ENCODE measurements at places on chromosomes 1 and 21.

DNA sequence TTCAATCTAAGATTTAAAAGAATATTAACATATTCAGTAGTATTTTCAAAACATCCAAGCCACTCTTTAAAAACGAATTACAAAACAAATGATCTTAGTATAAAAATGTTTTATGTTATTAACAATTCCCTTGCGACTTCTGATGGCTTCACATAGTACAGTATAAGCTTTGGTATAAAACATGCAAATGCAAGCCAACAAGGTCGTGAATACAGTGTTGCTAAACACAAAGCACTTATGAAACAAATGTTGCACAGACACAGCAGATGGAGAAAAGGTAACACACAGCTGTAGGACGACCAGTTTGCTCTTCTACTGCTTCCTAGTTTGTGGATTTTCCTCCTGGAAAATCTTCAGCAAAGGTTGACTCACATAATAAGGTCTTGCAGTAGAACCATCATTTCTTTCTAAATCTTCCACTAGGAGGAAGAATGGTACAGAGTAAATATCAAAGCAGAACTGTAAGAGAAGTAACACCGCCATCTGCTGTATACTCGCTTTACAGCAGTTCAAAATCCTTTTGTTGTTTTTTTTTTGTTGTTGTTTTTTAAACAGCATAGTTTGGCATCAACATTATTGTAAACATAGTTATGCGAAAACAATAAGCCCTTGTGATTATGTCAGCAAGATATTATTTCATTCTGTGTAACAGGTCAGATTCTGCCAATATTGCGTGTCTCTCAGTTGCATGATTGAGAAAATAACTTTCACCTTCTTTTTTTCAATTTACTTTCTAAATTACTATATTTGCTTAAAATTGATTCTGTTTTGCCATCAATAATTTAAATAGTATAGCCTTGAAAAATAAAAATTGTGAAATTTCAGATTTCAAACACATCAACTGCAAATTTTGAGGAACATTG, 69.5 kb downstream of the LHX8 start:
- DNase-seq, result peak; percentile 61

DNA sequence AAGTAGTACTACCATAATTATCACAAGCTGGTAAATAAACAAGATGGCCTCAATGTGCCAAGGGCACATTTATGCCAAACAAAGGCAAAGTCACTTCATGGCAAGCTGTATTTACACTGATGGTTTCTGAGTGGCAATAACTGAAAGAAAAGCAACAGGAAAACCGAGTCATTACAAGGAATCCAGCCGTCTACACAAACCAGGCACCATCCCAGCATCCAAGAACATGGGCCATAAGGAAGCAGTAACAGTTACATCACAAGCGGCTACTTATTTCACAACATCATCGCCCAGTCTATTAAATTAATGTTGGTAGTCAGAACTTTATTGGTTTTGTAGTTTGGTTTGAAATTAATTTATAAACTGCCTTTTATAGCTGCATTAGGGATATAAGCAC, 214.2 kb downstream of the RERE start:
- DNase-seq, result no peak

- DNase-seq, result no peak
Observed at GRCh38 chr21:31117128-31117916, 79.0 kb upstream of the KRTAP19-8 start.

- no peak for DNase-seq
Observed at GRCh38 chr1:8870616-8871538, 7.6 kb downstream of the ENO1 start.

DNA sequence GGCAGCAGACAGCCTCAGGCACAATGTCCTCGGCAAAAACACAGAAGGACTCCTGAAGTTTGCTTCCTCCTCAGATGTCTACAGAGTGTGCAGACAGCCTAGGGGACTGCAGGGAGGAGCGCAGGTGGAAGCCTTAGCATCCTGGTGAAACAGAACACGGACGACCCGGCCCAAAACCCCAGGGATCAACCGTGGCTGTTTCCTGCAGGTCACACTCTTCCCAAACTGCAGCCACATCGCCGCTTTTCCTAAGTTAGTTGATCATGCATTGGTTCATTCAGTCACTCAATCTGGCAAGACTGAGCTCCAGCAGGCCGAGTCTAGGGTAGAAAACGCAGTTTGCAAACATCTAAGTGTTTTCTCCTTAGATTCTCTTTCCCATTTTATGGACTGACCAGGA, 33.4 kb downstream of the FHAD1 start:
- DNase-seq, result no peak

GRCh38 chr21:45973475-45974072, 8.0 kb upstream of the COL6A1 start:
- DNase-seq, result peak; percentile 78

GRCh38 chr1:29672416-29673227, 436.3 kb downstream of the PTPRU start:
- DNase-seq, result no peak

GRCh38 chr1:67491280-67491679, 61.1 kb upstream of the SERBP1 start:
- no peak for DNase-seq

DNA sequence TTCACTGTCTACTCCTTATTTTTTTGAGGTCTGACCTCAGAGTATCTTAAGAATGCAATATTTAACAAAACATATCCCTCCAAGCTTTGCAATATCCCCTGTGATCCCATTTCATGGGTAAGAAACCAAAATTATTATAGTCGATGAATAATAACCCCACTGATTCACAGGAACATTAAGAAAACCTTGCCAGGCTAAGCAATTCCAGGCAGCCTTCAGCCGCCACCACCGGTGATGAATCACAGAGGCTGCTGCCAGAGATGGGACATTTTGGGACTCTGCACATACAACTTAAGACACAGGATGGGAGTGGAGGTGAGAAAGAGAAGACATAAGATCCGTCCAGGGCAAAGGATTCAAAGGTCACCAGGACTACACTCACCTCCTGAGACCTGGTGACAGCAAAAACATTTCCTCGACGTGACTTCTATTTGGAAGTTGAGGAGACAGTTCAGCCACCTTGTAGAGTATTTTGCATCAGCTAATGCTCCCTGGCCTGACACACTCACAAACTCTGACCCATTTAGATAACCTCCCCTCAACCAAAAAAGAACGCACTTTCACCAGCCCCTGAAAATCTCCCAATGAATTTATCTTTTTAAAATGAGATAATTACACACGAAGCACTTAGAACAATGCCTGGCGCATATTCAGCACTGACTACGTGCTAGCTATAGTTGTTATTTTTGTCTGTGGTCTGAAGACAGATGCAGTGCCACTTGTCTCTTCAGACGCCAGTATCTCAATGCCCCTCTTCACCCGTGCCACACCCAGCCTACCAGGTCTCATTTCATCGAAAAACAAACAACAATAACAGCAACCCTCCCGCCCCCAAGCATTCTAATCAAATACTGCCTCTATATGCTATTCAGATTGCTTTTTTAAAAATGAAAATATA, 17.8 kb upstream of the OVAAL start:
- DNase-seq, result no peak

- peak; percentile 47 for DNase-seq
Observed at GRCh38 chr21:42308161-42308913, 6.9 kb downstream of the TFF3 start.

DNA sequence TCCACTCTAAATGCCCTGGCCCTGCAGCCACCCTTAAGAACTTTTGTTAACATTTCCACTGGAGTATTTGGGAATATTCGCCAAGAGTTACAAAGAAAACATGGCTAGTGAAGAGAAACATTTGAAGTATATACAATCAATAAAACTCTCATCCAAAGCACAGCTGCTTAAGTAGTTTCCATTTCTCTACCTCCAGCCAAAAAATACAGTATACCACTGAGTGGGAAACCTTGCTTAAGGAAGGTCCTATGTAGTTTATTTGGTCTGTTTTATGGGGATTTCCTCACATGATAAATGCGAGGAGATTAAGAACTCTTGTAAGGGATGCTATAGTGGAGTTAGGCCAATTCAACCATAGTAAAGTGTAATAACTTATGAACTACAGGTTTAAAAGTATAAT, 382.5 kb downstream of the NEGR1 start:
- no peak for DNase-seq
